GM23248 (cell line): ENCODE measurements at places on chromosomes 6 and 20.

- DNase-seq = no peak
These were observed 100.0 kb upstream of the NRSN1 start for GRCh38 chr6:24026050-24026449.

GRCh38 chr20:48585061-48585870 is 242.5 kb downstream of the PREX1 start:
- DNase-seq = no peak

DNA sequence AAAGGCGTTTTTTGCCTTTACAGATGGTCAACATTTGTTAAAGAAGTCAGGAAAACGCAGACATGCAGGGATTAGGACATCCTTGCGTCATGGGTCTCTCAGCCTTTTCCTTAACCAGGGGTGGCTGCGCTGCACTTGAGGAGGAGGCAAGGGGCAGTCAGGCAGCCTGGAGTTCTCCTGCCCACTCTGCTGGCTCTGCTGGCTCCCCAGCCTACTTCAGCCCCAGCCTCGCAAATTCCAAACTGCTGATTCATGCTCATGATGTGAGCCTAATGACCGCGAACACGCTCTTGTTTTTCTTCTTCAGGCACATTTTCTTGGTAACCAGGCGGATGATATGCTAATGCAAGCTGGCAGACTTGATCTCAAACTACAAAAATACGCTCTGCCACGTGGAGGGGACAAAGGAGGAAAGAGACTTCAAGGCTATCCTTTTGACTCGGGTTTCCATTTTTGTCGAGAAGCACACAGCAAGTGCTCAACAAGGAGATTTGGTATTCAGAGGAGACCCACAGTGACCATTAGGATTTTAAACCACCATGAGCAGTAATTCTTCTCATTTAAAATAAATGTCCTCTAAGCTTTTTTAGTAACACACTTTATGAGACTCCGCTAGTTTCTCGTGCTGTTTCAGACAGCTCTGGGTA is 290.3 kb upstream of the STXBP5 start:
- DNase-seq = peak; percentile 97

GRCh38 chr20:49583669-49584417 is 15.9 kb upstream of the PTGIS start:
- peak; percentile 86 for DNase-seq

DNA sequence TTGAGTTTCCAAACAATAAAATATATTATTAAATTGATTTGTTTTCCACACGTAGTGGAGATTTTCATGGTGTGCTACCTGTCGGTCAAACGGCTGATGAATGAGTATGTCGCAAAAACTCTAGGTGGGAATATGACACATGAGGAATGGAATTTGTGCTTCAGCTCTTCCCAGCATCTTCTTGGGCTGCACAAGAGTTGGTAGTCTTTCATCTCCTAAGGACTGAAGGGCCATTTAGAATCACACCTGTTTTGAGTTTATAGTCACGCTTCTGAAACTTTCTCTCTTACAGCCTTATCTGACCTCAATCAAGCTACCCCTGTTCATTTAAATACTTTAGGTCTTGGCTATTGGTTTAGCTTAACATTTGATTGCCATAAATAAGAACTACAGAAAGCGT is 157.7 kb upstream of the AKAP12 start:
- no peak for DNase-seq

DNA sequence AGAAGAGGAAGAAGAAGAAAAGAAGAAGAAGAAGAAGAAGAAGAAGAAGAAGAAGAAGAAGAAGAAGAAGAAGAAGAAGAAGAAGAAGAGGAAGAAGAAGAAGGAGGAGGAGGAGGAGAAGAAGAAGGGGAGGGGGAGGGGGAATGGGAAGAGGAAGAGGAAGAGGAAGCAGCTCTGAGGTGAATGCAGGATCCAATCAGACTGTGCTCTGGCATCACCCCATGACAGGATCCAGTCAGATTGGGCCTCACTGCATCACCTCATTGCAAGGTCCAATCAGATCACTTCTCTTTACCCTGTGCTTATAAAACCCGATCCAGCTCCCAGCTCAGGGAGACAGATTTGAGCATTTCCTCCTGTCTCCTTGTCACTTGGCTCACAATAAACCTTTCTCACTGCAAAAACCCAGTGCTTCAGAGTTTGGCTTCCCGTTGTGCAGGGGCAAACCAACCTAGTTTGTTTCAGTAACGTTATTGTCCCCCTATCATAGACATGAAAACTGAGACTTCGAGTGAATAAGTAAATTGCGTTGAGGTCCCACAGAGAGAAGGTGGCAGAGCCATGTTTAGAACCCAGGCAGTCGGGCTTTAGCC is 28.6 kb upstream of the YWHAB start:
- DNase-seq = no peak

- DNase-seq = no peak
These were observed 296.9 kb downstream of the HIVEP2 start for GRCh38 chr6:142648036-142648451.

DNA sequence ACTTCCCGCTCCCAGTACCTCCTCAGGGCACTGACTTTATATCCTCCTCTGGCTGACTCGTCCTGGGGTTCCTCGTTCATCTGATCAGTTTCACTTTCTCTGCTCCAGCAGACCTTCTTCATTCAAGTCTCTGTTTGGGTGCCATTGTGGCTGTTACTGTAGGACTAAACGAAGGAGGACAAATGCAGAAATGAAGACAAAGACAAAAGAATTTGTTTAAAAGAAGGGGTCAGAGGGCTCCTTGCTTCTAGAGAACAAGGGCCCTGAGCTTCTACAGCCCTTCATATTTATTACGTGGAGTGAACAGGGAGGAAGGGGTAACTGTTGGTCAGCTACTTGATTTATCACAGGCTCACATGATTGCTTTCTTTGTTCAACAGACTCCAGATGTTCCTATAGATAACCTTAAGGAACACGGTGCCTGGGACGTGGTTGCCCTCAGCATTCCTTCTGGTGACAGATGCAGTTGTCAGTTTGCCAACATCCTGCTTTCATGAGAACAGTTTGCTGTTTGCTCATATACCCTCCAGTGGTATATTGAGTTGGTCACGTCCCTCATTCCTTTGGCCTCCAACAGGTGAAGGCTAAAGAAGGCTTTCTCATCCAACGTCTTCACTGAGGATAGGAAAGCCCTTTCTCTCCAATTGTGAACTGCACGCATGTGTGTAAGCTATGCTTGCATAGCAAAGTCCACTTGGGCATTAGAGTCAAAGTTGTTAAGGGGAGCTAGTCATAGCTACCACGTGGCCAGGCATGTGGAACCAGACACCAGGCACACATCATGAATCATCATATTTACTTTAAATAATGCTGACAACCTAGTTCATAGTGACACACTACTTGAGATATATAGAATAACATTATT is 69.1 kb upstream of the BTN3A2 start:
- DNase-seq = peak; percentile 81

GRCh38 chr6:75236630-75237029 is 7.0 kb downstream of the COX7A2 start:
- DNase-seq = no peak

DNA sequence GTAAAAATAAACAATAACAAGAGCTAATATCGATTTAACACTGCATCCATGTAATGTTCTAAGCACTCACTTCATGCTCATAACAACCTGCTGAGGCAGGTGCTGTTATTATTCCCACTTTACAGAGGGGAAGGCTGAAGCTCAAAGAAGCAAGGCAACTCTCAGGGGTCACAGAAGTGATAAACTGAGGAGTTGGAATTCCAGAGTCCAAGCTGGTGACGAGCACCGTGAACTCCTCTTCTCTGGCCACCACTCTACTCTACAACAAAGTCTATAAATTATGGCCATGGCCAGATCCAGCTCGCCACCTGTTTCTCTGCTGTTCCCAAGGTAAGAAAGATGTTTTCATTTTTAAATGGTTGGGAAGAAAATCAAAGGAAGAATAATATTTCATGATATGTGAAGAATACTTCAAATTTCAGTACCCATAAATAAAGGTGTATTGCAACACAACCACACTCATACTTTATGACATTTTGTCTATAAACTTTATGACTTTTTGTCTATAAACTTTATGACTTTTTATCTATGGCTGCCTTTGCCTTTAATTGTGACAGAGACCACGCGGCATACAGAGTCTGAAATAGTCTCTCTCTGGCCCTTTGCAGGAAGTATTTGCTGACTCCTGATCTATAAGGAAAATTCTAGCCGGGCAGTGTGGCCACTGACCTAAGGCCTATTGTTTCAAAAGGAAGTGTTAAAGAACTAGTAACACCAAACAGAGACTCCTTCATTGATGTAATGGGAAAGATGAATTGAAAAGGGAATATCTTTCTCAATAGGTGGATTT is 113.2 kb upstream of the KCNG1 start:
- DNase-seq = no peak

DNA sequence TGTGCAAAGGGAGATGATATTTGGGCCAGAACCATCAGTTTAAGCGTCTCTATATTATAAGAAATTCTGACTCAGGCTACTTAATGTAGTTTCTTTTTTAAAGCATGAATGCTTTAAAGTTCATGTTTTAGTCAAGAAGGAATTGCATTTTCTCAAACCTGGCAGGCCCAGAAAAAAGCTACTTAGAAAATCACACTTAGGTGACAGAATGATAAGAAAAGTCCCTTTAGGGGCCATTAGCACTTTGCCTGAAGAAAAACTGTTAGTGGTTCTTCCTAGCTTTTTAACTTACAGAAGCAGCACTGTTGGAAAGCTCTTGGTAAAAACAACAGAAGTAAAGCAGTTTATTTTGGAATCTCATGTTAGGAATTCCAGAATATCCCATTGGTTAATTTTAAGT is 387.8 kb downstream of the PLCB1 start:
- DNase-seq = no peak

DNA sequence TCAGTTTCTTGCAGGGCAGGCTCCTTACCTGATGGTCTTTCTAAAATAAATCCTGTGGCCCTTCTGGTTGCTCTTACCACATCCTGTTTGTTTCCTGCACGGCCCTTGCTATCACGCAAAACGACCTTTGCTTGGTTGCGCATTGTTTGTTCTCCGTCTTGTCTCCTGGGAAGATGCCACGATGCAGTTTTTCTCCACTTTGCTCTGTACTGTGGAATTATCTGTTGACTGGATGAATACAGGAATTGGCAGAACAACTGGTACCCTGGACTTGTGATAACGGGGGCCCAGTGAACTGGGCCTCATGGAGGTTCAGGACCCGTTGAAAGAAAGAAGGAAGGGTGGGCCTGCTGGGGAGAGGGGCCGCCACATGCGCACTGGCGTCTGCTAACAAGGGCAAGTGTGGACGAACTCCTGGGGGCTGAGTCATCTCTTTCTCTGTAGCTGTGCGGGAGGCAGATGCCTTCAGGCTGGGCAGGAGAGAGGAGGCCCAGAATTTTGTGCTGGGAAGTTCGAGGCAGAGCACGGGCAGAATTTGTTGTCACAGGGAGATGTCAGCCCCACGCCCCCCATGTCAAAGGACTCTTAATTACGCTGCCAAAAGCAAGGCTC is 139.9 kb downstream of the BMP7 start:
- no peak for DNase-seq

DNA sequence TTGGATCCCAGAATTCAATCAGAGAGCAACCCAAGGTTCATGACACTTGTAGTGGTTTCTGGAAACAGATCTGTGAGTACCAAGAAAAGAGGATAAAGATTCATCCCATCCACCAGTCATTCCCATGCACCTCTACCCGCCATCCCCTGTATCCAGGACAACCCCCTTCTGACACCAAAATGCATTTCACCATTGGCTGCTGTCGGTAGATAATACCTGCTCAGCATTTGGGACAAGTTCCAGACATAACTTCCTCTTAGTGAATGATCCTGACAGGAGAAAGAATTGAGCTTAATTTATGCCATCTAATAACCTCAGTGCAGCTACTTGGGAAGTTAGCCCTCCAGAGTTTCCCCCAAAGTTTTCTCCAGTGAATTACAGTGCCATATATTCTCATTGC is 329.1 kb downstream of the ZFAND3 start:
- DNase-seq = no peak

- DNase-seq = no peak
These were observed 24.5 kb downstream of the PLCB4 start for GRCh38 chr20:9093218-9093957.

GRCh38 chr6:46410334-46410953 is 80.8 kb downstream of the RCAN2 start:
- peak; percentile 71 for DNase-seq

GRCh38 chr6:160226118-160226591 is 32.5 kb downstream of the SLC22A2 start:
- DNase-seq = no peak

DNA sequence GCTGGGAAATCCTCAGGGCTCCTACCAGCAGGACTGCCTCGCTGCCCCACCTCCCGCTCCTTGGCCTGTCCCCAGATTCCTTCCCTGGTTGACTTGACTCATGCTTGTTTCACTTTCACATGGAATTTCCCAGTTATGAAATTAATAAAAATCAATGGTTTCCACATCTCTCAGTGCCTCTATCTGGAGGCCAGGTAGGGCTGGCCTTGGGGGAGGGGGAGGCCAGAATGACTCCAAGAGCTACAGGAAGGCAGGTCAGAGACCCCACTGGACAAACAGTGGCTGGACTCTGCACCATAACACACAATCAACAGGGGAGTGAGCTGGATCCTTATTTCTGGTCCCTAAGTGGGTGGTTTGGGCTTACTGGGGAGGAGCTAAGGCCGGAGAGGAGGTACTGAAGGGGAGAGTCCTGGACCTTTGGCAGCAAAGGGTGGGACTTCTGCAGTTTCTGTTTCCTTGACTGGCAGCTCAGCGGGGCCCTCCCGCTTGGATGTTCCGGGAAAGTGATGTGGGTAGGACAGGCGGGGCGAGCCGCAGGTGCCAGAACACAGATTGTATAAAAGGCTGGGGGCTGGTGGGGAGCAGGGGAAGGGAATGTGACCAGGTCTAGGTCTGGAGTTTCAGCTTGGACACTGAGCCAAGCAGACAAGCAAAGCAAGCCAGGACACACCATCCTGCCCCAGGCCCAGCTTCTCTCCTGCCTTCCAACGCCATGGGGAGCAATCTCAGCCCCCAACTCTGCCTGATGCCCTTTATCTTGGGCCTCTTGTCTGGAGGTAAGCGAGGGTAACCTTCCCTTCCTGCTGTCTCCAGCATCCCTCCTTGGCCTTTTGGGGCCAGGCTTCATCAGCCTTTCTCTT is at the start of gene CFB:
Gene CFB, plus strand, starts transcription at position 589 of the 863 bp plus-strand sequence. Its CDS starts 127 bp downstream, at position 716.
- DNase-seq = peak; percentile 91

DNA sequence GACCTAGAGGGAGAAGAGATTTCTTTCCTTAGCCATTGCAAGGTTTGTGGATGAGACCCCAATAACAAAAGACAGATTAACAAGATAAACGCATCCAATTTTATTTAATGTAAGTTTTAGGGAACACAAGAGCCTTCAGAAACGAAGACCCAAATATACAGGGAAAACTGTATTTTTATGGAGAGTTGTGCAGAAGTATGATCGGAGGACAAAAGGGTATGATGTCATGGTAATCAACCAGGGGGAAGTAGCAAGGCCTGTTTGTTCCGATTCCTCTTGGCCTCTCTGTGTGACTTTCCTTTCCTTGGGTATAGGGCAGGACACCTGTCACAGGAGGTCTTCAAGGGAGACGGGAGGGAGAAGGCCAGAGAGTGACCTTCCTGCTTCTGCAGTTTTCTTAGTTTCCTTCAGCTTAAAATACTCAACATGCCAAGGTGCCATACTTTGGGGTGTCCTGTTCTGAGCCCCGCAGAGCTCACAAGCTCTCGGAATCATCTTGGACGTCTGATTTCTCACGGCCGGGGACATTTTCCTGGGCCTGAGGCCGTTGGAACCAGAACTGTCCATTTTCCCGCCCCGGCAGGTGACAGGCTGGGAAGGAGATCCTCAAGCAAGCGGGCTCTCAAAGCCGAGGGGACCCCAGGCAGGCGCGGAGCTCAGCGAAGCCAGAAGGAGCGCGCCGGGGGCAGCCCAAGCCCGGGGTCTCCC is 21.7 kb downstream of the TMC2 start:
- DNase-seq = no peak

- DNase-seq = no peak
These were observed 74.9 kb downstream of the SYNDIG1 start for GRCh38 chr20:24544371-24544770.

GRCh38 chr6:108760126-108761050 is 87.8 kb upstream of the ARMC2 start:
- no peak for DNase-seq
